Esophagus mucosa (tissue), 1 donor: ENCODE measurements at places on chromosomes 2 and 18. TPM values are rescaled to one million over a fixed set of nuclear protein-coding genes. Genes with fewer than 3 reads are reported as not detected.

The MPP4 gene
- not detected for total RNA-seq

The BIN1 gene
- 4.5 TPM for total RNA-seq

- no peak for ATAC-seq
Observed at GRCh38 chr18:78580835-78581339, 398.7 kb upstream of the SALL3 start.

GRCh38 chr2:135773319-135773718 is 31.7 kb downstream of the UBXN4 start:
- no peak for ATAC-seq

DNA sequence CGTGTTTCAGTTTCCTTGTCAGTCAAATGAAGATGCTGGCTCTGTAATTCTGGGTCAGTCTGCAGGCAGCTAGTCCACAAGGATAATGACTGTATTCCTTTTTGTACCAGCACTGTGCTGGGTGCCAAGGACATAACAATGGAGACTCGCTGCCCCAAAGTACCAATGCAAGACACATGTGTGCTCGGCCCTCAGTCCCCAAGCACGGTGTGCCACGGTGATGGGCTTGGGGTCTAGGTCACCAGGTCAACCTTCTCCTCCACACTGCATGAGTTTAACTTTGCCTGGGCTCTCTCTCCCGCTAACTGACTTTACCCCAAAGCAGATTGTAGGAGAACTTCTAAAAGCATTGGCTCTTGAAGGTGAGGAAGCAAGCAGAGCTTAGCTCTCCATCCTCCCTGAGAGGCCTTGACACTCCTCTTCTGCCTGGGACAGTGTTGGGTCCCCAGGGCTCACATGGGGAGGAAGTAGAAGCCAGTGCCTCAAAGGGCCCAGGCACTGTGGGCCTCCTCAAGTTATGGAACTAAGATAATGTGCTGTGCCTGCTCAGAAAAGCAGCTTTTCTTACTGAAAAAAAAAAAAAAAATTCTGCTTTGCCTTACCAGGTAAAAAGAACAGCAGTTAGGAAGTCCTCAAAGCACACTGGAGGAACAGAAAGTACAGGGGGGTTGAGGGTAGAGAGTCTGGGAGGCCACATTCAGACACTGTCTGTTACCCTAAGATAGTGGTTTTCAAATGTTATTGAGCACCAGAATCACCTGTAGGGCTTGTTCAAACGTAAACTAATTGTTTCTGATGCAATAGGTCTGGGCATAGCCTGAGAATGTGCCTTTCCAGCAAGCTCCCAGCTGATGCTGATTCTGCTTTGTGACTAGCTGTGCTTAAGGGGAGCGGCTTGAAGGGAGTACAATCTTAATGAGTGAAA is 276.4 kb upstream of the CXCR4 start:
- ATAC-seq: peak; percentile 62

- ATAC-seq: no peak
Observed at GRCh38 chr2:184906160-184906559, 307.8 kb downstream of the ZNF804A start.
